Urinary bladder (tissue), 4 donors: ENCODE measurements at places on chromosomes 1 and 21. TPM values are rescaled to one million over a fixed set of nuclear protein-coding genes. Genes with fewer than 3 reads are reported as not detected.

Gene SIM2
- polyA plus RNA-seq: 0.06 TPM

- no peak for DNase-seq
These were observed 67.5 kb upstream of the RGS7 start for GRCh38 chr1:241424480-241424971.

- DNase-seq: no peak
These were observed 25.4 kb upstream of the KIAA0040 start for GRCh38 chr1:175217721-175218531.

GRCh38 chr1:208254376-208254775, 10.2 kb upstream of the PLXNA2 start:
- no peak for DNase-seq

DNA sequence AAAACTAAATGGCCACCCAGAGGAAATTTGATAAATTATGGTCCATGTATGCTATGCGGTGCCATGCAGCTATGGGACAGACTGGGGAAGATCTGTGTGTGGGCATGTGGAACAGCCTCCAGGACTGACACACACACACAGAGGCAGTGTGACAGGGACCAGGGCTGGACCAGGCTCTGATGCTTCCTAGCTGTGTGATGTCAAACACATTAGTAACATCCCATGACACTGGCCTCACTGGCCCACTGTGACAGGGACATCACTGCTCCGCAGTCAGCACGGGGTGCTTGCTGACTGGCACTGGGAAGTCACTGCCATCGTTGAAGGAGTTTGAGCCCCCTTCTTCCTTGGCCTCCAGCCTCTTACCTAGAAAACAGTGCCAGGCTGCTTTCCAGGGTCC, 13.9 kb downstream of the RAP1GAP start:
- no peak for DNase-seq

Gene CYP2J2
- 4.1 TPM for polyA plus RNA-seq

DNA sequence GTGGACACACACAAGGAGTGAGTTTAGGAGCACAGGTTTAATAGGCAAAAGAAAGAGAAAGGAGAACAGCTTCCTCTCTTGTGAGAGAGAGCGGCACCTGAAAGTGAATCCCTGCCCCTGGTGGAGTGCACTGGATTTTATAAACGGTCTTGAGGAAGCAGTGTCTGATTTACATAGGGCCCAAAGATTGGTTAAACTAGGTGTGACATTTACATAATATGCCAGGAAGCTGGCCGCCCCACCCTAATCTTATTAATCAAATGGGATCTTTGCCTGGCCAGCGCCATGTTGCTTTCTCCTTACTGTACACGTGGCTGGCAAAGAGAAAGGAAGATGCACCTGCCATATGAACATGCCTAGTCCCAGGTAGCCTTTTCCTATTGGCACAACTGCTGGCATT, 38.7 kb downstream of the CFH start:
- no peak for DNase-seq

Gene APOBEC4
- not detected for polyA plus RNA-seq

DNA sequence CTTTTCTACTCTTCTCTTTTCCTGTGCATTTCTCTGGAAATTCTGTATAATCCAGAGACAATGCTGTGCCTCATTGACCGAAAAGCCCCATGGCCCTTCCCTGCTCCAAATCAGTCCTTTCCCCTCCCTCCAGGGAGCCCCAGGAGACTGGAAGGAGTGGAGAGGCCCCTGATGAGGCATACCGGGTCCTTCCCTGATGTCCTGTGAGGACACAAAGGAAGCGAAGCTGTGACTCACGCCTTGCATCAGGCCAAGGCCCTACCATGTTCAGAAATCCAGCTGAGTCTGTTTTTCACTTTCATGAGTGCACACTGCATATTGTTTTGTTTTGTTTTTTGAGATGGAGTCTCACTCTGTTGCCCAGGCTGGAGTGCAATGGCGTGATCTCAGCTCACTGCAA, 38.7 kb upstream of the BECN2 start:
- DNase-seq: no peak

Gene CD5L
- polyA plus RNA-seq: 0.08 TPM

DNA sequence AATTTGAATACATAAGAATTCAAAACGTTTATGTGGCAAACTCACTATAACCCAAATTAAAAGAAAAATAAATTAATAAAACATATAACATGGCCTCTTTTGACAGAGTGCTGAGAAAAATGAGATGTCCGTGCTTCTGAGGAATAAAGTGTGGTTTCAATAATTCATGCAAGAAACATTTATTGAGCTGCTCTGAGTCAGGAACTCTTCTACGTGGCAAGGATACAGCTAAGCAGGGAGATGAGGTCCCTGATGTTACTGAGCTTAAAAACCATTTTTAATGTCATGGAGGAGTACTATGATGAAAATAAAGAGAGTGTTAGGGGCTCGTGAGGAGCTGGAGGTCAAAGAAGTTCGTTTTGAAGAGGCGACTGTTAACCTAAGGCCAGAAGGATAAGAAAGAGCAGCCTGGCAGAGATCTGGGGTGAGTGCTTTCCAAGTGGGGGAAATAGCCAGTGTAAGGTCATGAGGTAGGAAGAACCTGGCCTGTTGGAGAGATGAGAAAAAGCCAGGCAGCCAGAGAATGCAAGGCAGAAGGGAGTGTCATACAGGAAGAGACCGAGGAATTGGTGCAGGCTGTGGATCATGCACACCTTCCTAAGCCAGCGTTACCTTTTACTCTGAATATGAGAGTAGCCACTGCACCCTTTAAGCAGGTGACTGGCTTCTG, 182.2 kb upstream of the DUSP10 start:
- no peak for DNase-seq

GRCh38 chr1:6864166-6864565, 78.9 kb downstream of the CAMTA1 start:
- no peak for DNase-seq

Gene HPDL
- 1.0 TPM for polyA plus RNA-seq

GRCh38 chr1:121417325-121417923, 232.6 kb downstream of the SRGAP2C start:
- DNase-seq: no peak

Gene ALG14
- 2.7 TPM for polyA plus RNA-seq

Gene FCRL2
- 0.03 TPM for polyA plus RNA-seq

DNA sequence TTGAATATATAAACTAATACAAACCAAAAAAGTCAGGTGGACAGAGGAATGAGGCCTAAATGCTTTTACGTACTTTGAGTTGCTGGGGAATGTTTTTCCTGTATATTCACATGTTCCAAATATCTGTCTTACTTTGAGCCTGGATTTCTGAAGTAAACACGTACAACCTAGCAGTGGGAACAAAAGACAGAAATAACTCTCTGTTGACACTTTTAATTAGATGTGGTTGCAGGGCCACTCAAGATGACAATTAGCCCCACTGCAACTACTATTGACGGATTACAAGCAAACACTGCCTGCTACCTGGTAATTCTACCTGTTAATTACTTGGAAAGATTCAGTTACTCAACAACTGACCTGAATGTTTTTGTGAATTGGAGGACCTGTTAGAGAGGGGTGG, 196.9 kb downstream of the TTLL7 start:
- DNase-seq: no peak

- DNase-seq: no peak
These were observed 144.3 kb downstream of the CD247 start for GRCh38 chr1:167373986-167374385.

Gene NR1I3
- polyA plus RNA-seq: 0.27 TPM

- DNase-seq: no peak
These were observed 744.2 kb downstream of the USP25 start for GRCh38 chr21:16473988-16474387.

Gene MSH4
- polyA plus RNA-seq: 0.10 TPM

- DNase-seq: no peak
These were observed 6.0 kb upstream of the AGO1 start for GRCh38 chr1:35876988-35877387.
